Right lung (tissue), 10 donors: ENCODE measurements at places on chromosomes 6 and 20. TPM values are rescaled to one million over a fixed set of nuclear protein-coding genes. Genes with fewer than 3 reads are reported as not detected.

Gene VIP
- 3.5 TPM for polyA plus RNA-seq

Gene NHLRC1
- 1.9 TPM for polyA plus RNA-seq

DNA sequence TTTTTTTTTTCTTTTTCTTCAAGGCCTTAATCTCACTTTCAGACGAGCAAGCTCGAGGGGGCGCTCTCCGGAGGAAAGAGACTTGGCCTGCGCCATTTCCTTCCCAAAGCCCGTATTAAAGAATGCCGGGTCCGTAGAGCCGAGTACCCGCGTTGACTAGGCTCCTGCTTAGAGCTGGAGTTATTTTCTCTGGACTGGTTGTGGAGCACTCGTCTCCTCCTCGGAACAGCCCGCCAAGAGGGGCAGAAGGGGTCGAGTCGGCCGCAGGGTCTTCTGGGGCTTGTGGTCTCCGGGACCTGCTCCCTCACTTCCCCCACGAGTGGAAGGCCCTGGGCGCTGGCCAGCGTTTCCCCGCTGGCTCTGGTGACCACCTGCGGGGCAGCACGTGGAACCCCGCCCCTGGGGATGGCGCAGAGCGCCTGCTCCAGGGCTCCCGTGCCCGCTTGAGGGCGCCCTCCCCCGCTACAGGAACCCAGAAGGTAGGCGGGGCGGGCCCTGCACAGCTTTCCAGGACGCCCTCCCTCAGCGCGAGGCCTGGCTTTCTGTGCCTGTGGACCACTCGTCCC, 2.7 kb upstream of the MEI4 start:
- peak; percentile 12 for DNase-seq

DNA sequence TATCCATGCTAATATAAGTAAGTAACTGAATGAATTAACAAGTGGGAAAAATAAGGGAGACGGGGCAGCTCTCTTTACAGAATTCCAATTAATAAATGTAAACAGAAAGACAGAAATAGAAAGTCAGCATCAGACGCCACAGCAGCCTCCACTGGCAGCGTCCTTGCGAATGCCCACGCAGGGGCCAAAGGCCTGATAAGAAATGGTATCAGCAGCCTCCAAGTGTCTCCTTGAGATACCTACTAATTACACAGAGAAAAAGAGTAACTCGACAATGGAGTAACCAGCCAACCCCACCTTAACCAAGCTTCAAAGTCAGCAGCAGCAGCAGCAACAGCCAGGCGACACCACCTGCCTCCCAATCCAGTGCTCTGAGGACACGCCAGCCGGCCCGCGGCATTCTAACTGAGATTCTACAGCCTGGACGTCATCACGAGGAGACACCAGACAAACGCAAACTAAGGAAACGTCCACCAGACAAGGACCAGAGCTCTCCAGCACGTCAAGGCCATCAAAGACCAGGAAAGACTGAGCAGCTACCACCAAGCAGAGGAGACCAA, 78.8 kb downstream of the TAF4 start:
- DNase-seq = no peak

Gene PMEPA1
- 25.5 TPM for polyA plus RNA-seq

Gene GRM1
- 0.07 TPM for polyA plus RNA-seq

GRCh38 chr20:15703171-15703911, 869.9 kb downstream of the KIF16B start:
- no peak for DNase-seq

- DNase-seq = peak; percentile 73
These were observed 120.7 kb upstream of the ZFP64 start for GRCh38 chr20:52312132-52312729.

Gene SLC39A7
- polyA plus RNA-seq = 100 TPM

Gene CD93
- 163 TPM for polyA plus RNA-seq

DNA sequence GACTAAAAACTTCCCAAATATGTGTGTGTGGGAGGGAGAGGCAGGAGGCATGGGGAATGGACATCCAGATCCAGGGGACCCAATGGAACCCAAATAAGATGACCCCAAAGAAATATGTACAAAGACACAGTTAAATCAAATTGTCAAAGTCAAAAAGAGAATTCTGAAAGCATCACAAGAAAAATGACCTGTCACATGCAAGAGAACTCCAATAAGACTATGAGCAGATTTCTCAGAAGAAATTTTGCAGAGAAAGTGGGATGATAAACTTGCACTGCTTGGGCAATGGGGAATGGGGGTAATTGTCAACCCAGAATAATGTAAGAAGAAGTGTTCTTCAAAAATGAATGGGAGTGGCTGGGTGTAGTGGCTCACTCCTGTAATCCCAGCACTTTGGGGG, 59.5 kb upstream of the PLN start:
- no peak for DNase-seq

DNA sequence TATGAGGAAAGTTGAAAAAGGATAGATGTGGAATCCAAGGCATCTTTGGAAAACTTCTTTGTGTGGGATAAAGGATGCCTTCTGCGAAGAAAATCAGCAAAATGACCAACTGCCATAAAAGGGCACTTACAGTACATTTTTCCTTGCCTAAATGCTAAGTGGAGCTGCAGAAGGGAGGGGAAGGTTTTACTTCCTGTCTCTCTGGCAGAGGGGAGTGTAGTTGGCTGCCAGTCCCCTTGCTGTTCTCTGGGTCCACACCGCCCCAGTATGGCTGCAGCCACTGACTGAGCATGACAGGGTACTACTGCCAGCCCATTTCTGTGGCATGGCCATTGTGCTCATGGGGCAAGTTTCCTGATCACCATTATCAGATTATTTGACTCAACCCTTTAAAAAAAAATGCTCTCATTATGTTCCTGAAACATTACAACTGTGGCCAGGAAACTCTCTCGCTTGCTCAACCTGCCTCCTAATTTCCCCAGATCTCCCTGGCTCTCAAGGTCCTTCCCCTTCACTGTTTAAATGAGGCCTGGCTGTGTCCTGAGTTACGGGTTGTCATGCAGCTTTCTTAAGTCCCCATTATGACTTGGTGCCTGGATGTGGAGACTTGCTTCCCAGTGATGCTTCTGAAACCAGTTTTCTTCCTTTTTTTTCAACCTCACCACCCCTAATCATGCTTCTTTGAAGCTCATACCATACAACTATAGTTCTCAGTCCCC, 34.5 kb upstream of the FAM184A start:
- DNase-seq = no peak

Gene MLN
- polyA plus RNA-seq = not detected

- DNase-seq = no peak
These were observed 100.8 kb downstream of the CAP2 start for GRCh38 chr6:17494177-17494576.

DNA sequence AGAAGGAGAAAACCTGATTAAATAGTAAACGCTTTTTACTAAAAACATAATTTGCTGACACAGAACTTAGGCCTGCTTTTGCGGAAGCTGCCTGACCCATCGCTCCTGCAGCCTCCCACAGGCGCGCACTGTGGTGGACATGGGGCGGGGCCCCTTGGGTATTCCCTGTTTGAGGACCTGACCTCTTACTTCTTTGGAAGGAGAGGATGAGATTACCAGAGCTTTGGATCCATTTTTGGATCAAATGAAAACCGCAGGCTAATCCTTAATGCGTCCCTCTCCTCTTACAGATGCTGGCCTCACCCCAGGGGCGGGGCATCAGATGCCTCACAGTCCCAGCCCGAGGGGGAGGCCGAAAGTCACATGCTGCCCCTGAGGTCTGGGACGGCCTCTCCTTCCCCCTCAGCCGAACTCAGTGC, 151.0 kb downstream of the SCML4 start:
- no peak for DNase-seq

DNA sequence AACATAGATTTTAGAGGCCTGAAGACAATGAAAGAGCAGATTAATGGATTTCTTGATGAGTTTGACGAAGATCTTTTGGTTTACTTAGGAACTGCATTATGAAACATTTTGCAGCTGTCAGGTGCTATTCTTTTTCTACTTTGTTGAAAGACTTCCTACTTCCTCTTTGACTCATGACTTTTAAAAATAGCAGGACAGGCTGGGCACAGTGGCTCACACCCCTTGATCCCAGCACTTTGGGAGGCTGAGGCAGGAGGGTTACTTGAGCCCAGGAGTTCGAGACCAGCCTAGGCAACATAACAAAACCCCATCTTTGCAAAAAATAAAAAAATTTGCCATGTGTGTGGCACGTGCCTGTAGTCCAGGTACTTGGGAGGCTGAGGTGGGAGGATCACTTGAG, 52.0 kb downstream of the ITCH start:
- no peak for DNase-seq

Gene SPEF1
- 0.72 TPM for polyA plus RNA-seq

Gene APCDD1L
- 0.21 TPM for polyA plus RNA-seq

DNA sequence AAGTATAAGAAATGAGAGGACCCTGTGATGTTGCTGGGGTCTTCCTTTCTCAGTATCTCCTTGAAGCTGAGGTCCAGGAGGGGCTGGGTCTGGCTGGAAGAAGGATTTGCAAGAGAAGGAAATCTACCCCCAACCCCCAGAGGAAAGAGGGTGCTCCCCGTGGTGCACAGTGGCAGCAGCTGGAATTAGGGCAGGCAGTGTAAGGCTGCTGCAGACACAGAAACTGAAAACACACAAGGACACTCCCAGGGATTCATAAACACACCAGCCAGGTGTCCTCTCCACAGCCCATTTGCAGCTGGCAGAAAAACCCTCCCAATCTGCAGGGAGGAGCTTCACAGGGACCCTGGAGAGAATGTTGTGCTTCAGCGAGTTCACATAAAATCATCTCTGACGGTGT, 297.2 kb downstream of the CDH26 start:
- no peak for DNase-seq

Gene COL20A1
- polyA plus RNA-seq = 0.50 TPM

- DNase-seq = no peak
These were observed 136.1 kb upstream of the SUPT3H start for GRCh38 chr6:45513843-45514242.

GRCh38 chr20:49043000-49043399, 3.1 kb upstream of the CSE1L start:
- no peak for DNase-seq

Gene NR2E1
- 0.09 TPM for polyA plus RNA-seq

DNA sequence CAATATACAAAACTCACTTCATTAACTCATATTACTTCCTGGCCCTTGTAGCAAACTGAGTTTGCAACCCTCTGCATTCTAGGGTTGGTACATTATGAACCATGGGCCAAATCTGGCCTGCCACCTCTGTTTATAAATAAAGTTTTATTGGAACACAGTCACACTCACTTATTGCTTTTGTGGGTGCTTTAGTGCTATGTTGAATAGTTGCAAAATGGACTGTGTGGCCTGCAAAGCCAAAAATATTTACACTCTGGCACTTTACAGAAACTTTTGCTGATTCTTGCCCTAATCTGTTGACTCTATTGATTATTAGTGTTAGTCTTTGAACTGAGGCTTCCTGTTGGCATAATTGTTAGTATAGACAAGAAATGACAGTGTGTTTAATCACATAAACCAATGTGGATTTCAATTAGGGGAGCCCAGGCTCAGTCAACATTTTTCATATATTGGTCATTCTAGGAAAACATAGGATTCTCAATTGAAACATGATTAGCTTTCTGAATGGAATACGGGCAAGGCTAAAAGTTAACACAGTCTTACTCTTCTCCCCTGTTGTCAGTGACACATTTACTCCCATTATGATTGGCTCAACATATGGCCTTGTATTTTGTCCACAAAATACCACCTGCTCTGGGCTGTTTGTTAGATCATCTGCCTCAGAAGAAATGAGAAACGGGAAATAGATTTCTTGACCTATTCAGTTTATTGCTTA, 241.9 kb upstream of the ZFP64 start:
- DNase-seq = no peak

Gene RPS10
- polyA plus RNA-seq = 1,386 TPM

- no peak for DNase-seq
These were observed 98.3 kb upstream of the SASH1 start for GRCh38 chr6:148244217-148244935.

Gene POU5F1
- polyA plus RNA-seq = 0.90 TPM

GRCh38 chr6:64083261-64083660, 447.7 kb downstream of the PHF3 start:
- no peak for DNase-seq

- no peak for DNase-seq
These were observed 37.3 kb downstream of the SRSF3 start for GRCh38 chr6:36631326-36632011.

Gene ZC2HC1B
- not detected for polyA plus RNA-seq

- no peak for DNase-seq
These were observed 556 bp downstream of the PANK2 start for GRCh38 chr20:3889489-3890397.

DNA sequence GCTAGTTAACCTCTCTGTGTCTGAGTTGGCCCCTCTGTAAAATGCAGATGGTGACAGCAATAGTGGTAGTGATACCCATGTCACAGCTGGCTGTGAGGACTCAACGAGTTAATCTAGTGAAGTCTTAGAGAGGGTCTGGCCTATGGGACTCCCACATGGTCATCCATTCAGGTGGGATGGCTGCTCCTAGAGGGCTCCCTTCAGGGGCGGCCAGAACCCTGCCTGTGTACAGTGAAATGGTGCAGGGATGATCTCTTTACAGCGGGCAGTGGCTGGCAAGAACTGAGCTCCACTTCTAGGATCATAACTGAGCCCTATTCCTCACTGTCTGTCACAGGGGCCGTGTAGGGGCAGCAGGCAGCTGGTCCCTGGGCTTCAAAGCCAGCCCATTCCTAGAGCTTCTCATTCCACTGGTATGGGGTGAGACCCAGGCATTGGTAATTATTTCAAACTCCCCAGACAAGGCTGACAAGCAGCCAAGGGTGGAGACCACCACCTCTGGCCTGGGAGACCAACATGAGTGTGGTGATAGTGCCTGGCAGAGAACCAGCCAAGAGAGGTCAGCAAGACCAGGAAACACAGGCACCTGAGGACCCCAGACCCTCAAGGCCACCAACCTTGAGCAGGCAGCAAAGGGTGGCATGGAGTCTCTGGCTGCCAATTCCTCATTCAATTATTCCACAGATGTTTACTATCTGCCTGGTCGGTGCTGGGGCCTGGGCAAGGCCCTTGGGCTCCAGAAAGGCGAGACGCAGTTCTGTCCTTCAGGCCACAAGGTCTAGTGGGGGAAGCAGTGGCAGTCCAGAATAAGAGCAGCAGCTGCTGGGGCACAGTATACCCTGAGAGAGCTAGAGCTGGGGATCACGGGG, 103.4 kb downstream of the MRPL14 start:
- no peak for DNase-seq

Gene LINC00237
- not detected for polyA plus RNA-seq

DNA sequence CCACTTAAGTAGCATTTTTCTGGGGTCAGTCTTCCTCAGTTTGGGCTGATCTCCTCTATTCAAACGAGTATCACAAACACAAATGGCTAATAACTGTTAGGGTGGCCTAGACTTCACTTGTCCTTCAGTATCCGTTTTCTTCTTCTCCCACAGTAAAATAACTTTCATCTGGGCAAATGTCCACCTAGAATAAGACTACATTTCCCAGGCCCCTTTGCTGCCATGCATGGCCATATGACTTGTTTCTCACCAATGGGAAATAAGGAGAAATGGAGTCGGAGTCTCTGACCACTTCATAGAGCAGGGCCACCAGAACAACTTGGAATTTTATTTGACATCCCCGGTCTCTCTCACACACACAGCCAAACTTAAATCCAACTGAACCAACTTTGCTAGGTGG, 51.4 kb downstream of the SULF2 start:
- DNase-seq = no peak

Gene TFAP2D
- not detected for polyA plus RNA-seq

- no peak for DNase-seq
These were observed 10.0 kb downstream of the TMEM74B start for GRCh38 chr20:1174787-1175186.

Gene BMP2
- polyA plus RNA-seq = 13.7 TPM
